ENCODE measurements at places on chromosomes 12 and 14.

GRCh38 chr14:32473464-32473855 is 144.4 kb downstream of the AKAP6 start:
- peaks cover 54% of the 10 kb centered on the region for H3K4me1 ChIP-seq
- DNase-seq = peak; percentile 56
- H3K36me3 ChIP-seq = no peaks in the 10 kb centered on the region
- H3K4me3 ChIP-seq = peak overlapping the region; percentile 17
- peak overlapping the region; percentile 77 for H3K27ac ChIP-seq

- no peaks in the 10 kb centered on the region for H3K27me3 ChIP-seq
- H3K4me1 ChIP-seq = no peaks in the 10 kb centered on the region
- no peak for DNase-seq
- no peaks in the 10 kb centered on the region for H3K36me3 ChIP-seq
Measured at GRCh38 chr12:52833922-52834726, at the start of gene KRT79. KRT79 (minus strand) TSS chr12:52834311; CDS start chr12:52834260, 51 bp downstream.

- no peak overlapping the region for H3K4me3 ChIP-seq
- no peaks in the 10 kb centered on the region for H3K36me3 ChIP-seq
- H3K27me3 ChIP-seq = no peaks in the 10 kb centered on the region
Measured at GRCh38 chr12:78933014-78933413, 68.4 kb downstream of the SYT1 start.

- no peak overlapping the region for H3K27ac ChIP-seq
- no peaks in the 10 kb centered on the region for H3K4me1 ChIP-seq
- no peaks in the 10 kb centered on the region for H3K27me3 ChIP-seq
Measured at GRCh38 chr14:33661101-33661500, 289.8 kb downstream of the EGLN3 start.

GRCh38 chr14:49863487-49864281 is 11.1 kb upstream of the NEMF start:
- H3K36me3 ChIP-seq = no peaks in the 10 kb centered on the region
- peaks cover 14% of the 10 kb centered on the region for H3K4me1 ChIP-seq
- H3K27me3 ChIP-seq = no peaks in the 10 kb centered on the region
- peak overlapping the region; percentile 97 for H3K27ac ChIP-seq

Measured in gastrocnemius medialis (tissue), 4 donors.